ENCODE measurements at places on chromosomes 12 and 14.

GRCh38 chr12:66508025-66508424, 170.9 kb downstream of the GRIP1 start:
- no peak for DNase-seq

GRCh38 chr12:76035045-76035444, 3.5 kb upstream of the PHLDA1 start:
- DNase-seq, result no peak

DNA sequence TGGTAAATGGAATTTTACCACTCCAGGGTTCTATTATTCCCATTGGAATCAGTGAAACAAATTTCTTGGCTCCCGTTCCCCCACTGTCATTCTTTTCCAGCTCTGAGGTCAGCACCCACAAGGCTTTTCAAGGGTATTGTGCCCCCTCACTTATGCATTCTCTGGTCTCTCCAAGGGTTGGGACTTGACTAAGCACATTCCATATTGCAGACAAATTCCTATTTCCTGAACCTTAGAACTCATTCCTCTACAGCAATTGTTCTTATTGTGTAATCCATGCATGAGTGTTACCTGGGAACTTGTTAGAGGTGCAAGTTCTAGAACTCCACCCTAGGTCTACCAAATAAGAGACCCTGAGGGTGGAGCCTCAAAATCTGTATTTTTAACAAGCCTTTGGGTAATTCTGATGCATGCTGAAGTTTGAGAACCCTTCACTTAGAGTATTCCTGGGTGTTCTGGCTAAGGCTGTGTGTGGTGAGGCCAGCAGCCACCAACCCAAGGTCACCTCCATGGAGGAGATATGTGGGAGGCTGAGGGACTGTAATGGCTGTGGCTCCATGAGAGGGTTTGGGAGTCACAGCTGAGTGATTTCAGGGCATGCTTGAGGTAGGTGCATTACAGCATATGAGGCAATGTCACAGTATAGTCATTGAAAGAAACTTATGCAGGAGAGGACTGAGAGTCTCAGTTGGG, 150.9 kb downstream of the TTC6 start:
- DNase-seq, result no peak

DNA sequence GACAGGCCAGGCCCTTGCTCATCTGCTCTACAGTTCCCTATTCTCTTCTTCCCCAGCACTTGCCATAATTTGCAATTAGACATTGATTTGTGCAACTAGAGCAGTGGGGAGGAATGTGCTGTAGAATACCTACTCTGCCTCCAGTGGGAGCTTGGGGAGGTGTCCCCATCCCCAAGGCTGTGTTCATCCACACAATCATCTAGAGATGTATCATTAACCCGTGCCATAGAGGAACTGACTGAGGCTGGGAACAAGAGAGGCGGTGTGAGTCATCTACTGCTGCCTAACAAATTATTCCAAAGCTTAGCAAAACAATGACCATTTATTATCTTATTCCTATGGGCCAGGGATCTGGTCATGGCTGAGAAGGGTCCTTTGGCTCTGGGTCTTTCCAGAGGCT, 5.1 kb upstream of the OTUB2 start:
- no peak for DNase-seq

DNA sequence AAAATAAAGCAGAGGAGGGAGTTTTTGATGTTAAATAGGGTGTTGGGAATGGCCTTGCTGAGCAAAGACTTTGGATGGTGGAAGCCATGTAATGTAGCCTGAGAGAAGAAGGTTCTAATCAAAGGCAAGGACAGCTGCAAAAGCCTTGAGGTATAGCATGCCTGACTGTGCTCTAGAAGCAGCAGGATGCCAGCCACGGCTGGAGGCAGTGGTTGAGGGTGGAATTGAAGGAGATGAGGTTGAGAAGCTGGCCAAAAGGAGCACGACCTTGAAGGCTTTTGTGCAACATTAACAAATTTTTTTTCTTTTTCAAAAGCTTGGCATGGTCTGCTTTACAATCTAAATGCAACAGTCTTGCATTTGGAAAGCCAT, 42.3 kb upstream of the CSRP2 start:
- DNase-seq, result no peak

GRCh38 chr14:67187826-67188225, 1.4 kb upstream of the GARIN2 start:
- DNase-seq, result no peak

GRCh38 chr14:64364907-64365306, 23.2 kb upstream of the MTHFD1 start:
- no peak for DNase-seq

GRCh38 chr12:52648012-52648550, 3.9 kb downstream of the KRT2 start:
- DNase-seq, result no peak

DNA sequence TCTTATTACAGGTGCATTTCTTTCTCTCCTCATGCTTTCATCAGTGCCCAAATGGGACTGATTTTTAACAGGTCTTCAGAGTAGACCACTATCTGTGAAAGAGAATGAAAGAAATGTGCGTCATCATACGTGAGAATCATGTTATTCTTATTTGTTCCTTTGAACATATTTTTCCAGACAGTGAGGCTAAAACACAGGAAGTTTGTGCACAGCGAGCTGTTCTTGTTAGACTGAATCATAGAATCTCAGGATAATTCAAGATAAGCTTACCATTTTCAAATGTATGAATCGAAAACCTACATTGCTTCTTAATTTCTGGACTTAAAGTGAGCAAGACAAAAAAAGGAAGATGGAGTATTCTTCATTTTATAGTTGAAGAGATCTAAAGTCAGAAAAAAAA, 383.1 kb downstream of the EGLN3 start:
- no peak for DNase-seq

GRCh38 chr12:30878024-30878423, 48.5 kb upstream of the TSPAN11 start:
- no peak for DNase-seq

GRCh38 chr14:103724116-103724515, 8.5 kb downstream of the ZFYVE21 start:
- peak; percentile 96 for DNase-seq

DNA sequence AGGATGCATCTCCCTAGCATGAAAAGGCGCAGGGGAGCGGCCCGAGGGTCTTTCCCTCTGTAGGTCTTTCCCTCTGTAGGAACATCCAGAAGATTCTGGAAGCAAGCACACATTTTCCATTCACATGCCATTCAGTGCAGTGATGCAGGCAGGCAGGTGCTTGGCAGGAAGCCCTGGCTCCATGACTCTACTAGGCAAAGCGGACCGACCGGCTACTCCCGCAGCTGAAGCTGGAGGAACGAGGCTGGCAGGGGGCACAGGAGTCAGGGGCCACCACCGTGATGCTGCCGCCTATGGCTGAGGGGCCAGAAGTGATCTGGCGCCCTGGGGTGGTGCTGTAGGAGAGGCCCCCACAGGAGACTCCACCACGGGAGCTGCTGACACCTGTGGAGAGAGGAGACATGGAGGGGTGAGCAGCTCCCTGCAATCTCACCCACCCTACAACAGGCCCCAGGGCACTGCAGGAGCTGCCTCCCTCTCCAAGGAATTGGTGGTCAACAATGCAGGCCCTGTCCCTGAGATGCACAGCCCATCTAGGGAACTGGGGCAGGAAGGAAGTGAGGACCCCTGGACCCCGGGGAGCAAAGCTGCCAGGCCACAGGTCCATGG, 6.5 kb downstream of the KRT85 start:
- DNase-seq, result no peak

DNA sequence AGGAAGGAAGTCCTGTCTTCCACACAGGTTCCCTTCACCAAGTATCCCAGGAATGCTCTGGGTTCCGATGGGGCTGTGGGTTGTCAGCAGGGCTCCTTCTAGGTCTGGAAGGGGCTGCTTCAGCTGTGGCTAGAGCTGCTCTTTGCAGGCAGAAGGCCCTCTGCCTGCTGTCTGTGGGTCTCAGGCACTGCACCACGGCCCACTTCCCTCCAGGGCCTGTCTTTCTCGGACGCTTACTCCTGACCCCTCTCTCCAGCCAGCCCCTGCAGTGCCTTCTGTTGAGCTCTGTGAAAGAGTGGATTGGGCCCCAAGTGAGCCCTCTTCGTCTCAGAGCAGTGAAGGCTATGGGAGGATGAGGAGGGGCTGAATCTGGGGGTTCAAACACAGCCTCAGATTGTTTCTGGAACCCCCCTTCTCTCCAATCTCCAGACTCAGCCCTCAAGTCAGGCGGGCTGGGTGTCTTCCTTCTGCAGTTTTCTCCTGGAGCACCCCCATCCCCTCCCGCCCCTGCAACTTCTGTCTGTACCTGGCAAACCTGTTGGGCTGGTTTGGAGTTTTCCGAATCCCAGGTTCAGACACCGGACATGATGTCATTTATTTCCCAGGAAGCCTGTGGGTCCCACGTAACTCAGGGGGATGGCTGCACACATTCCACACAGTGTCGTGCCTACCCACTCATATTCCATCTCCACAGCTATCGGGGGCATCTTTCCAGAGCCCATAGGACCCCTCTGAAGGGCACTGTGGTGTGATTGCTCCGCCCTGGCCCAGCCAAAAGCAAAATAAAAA, 24.9 kb upstream of the SPPL3 start:
- no peak for DNase-seq

DNA sequence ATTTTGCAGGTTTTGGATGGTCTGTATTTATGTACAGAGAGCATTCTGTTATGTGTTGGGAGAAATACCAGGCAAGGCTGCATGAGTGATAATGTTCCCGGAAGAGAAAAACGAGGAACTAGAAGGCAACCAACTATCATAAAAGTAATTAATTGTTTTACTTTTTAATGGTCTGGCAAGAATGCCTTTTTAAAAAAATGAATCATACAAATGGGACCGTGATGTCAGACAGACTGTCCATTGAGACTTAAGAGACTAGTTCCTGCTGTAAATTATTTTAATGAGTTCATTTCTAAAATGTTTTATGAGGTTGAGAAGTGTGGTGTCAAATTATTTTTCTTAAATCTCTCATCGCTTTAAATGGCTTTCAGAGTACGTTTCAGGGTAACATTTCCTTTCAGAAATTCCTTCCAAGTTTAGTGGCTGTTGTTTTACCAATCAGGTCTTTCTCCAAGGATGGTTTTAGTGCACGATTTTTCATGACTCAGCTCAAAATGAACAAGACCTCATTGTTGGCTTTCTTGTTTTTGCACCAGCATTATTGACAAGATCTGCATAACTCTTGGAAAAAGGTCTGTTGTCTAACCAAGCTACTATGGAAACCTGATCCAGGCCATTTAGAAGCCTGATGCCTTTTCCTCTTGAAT, 86.1 kb upstream of the ARHGAP5 start:
- DNase-seq, result peak; percentile 17

DNA sequence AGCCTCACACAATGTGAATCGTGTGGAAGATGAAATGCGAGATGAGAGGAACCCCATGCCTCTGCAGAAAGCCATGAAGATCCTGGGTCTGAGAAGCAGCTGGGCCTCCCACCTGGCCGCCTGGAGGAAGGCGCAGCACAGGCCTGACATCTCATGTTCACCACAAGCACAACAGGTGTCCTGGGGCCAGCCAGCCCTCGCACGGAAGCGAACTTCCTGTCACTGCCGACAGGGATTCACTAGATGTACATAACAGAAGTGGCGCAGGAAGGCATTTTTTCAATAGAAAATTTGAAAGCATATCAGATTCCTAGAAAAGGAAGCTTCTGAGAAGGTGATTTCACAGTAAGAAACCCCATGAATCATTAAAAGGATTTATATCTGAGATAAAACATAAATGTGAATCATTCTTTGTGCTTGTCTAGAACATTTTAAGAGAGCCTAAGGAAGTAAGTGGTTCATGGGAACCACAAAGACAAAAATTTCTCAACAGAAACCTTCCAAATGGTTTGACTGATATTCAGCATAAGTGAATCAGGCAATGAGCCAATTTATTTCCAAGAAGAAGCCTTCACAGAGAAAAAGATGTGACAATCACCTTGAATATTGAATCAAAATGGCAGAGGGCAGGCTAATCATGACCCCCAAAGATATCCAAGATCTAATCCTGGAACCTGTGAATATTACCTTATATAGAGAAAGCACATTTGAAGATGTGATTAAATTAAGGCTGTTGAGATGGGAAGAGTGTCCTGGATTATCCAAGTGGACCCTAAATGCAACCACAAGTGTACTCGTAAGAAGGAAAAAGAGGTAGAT, 311.9 kb downstream of the DUSP6 start:
- DNase-seq, result peak; percentile 88

DNA sequence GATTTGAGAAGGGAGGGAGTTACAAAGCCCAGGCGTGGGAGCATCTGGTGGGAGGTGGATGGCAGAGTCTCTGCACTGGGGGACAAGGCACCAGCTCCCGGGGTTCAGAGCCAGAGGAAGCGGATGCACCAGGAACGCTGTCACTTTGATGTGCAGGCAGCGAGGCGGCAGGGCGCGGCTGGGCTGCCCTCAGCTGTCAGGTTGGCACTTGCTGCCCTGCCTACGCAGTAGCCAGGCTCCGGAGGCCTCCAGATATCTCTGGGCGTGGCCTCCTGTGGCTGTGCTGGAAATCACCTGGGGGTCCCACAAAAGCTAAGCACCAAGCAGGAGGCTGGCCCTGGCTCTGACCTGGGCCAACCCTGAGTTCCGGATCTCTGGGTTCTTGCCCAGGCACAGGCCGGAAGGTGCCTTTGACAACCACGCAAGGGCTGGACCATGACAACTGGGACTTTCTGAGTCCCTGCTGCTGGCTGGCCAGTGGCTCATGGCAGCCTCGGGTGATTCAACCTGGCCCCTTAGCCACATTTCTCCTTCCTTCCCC, 62.1 kb upstream of the MAP1LC3B2 start:
- DNase-seq, result no peak

GRCh38 chr12:44127966-44128710, 292.3 kb downstream of the TMEM117 start:
- no peak for DNase-seq

- DNase-seq, result peak; percentile 66
These were observed 40.4 kb upstream of the GZMB start for GRCh38 chr14:24674204-24674970.

DNA sequence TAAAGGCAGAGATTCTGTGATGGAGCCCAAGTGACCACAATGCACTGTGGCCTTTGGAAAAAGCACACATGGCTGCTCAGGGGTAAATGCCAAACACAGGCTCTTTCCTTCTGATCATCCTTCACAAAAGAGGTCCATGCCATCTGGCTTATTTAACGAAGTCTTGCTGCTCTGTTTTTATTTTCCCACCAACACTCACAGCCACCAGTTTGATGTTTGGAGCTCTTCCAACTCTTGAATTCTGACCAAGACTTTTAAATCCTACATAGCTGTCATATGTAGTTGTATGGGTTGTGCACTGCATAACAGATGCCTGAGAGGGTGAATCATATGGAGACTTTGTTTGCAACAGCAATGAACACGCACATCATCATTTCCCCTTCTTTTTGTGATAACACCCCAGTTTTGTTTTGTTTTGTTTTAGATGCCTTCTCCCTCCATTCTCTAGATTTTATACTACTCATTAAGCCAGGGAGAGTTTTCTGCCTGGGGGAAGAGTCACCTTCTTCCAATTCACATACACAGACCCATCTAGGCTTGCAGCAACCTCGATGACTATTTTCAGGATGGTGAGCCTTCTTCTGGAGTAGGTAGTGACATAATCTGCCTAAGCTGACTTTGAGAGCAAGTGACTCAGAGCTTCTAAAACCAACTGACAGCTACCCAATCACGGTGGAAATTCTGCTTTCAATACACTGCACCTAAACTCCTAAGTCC, 145.2 kb upstream of the WSCD2 start:
- no peak for DNase-seq

All from hematopoietic multipotent progenitor cell treated with erythropoietin and hydrocortisone succinate and interleukin-3 and kit ligand, for 4 days (in vitro differentiated cells).